Stimulated activated CD4-positive, alpha-beta T cell treated with anti-CD3 and anti-CD28 coated beads, Interleukin-12 subunit alpha, Interleukin-12 subunit beta, amount 100 ng/mL, for 24 hours (primary cell): ENCODE measurements at places on chromosomes 5 and 9.

DNA sequence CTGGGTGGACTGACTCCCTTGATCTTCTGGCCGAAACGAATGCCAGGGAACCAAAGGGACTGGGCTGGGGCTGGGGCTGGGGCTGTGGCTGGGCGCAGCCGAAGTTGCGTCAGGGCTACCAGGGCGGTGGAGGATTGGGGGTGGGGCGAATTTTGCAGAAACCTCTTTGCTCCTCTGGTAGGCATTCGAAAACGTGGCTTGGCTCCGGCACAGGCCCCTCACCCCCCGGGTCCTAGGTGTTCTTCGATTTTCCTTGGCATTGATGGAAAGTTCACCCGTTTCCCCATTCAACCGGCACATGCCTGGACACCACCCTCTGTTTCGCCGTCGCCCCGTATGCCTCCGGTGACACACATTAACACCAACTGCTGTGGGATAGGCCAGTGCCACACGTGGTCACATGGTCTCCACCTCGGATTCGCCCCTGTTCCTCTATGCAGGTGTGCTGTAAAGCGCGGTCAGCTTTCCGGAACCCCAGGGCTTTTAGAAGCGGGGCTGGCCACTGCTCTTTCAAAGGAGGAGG lies 477.1 kb downstream of the SPATA31A7 start:
- DNase-seq = no peak

DNA sequence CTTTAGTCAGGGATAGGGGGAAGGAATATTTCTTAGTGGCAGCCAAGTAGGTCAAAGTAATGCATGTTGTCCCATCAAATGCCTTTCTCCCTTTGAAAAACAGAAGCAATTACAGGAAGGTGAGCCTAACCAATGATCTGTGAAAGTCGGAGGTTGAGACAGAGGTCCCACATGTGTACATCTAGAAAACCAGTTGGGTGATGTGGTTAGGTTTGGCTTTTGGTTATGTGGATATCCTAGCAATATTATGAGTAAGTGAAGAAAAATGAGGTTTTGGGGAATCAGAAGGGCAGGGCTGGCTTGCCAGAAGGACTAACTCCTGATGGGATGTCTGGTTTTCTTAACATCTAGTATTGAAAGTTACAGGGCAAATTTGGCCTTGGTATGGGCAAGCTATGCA lies 63.4 kb upstream of the PALM2AKAP2 start:
- no peak for DNase-seq

DNA sequence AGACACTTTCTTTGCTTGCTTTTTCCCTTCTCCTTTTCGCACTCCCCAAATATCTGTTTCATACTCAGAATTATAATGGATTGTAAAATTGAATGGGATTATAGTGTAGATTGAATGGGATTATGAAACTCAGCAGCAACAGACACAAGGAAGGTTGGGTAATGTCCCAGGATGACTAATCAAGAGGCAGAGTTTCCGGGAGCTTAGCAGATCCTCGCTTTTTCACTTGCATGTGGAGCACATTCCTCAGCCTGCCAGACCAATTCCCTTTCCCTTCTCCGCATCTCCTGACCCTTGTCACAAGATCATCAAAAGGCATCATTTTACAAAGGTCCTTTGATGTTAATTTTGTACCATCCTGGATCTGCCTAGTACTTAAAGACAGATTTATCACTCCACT lies 55.1 kb upstream of the SLC1A1 start:
- no peak for DNase-seq

DNA sequence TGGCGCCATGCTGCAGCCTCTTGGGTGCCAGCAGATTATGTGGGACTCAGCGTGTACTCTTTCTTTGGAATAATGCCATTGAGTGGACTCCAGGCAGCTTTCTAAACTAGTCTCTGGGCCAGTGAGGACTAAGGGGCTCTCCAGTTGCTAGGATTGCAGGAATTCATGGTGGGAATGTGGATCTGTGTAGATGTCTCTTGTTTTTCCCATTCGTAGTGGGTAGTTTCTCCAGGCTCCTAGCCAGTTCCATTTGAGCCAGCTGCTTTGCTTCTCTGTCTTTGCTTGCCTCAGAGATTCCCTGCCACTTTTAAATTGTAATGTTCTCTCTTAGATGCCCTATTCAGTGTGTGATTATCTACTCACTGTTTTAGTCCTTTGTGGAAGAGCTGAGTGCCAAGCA lies 42.6 kb downstream of the SLF1 start:
- DNase-seq = no peak

DNA sequence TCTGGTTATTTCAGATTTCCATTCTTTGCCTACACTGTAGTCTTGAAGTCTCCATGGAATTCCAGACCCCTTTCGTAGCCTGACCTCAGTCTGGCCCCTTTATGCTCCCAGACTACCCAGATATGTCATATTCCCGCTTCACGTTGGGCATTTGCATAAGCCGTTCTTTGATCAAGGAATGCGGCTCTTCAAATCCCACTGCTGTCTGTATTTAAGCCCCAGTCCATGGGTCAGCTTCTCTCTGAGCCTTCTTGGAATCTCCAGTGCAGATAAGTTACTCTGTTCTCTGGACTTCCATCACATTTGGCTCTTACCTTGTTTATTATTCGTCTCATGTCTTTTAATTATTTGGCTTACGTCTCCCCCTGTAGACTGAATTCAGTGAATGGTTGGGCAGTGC lies 97.4 kb downstream of the PARP8 start:
- no peak for DNase-seq

DNA sequence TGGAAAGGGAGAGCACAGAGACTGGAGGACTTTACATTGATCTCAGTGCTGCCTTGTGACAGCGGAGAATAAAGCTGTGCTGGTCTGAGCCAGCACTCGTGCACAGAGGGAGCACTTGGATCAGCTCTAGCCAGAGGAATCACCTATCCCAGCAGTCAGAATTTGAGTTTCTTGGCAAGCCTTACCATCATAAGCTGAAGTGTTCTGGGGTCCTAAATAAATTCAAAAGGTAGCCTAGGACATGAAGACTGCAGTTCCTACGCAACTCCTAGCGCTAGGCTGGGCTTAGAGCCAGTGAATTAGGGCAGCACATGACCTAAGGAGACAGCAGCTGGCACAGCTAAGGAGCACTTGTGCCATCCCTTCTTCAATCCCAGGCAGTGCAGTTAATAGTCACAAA lies 119.5 kb downstream of the HMHB1 start:
- no peak for DNase-seq

DNA sequence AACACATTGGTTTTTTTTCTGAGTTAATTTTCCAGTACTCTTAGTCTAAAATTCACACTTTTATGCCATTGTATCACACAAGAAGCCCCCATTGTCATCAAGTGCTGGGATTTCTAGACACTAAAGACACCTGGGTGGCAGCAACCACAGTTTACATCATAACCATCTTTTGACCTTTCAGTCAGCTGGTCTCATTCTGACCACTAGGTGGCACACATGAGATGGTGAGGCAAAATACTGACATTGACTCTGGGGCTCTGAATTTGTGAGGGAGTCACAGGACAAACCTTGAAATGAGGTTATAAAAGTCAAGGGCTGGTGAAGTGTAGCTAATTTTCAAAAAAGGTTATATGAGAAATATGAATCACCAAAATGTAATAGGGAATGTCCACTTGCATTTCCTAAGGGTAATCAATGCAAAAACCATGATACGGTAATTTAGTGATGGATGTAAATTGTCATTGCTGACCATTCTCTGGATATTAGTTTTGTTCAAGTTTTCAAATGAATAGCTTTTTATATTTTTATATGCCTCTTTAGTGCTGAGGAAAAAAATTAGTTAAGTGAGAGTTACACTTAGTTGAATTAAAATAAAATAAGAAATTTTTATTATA lies 229.4 kb downstream of the DMAC1 start:
- DNase-seq = peak; percentile 60

- DNase-seq = no peak
Measured at GRCh38 chr5:107513337-107514085, 157.2 kb downstream of the EFNA5 start.

- no peak for DNase-seq
Measured at GRCh38 chr5:42274913-42275312, 148.3 kb upstream of the GHR start.

DNA sequence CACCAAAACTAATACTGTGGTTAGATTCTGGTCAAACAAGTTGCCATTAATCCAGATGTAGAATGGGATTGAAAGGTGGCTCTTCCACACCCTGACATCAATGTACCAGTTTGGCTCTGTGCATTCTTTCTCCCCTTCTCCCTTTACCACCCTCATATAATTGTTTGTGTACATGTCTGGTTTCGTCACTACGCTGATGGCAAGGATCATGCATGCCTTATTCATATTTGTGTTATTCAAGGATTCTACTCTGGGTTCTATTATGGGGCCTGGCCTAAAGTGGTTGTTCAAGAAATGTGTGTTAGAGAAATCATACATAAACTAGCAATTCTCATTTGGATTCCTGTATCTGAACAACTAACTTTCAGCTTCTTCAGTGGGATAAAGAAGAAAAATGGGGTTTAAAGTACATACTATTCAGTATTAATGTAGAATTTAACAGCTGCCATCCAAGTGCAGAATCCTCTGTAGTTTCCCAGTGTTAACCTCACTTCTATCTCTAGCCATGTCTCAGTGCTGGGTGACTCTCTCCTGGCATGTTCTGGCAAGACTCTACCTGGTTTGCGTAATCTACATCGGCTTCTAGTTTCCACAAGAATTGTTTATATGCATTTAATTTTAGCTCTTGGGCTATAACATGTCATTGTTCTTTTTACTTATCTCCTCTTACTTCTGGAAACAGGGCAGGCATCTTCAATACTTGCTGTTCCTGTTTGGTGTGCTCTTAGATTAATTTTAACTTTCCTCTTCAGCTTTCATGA lies 27.9 kb upstream of the CDKN2B start:
- DNase-seq = no peak

DNA sequence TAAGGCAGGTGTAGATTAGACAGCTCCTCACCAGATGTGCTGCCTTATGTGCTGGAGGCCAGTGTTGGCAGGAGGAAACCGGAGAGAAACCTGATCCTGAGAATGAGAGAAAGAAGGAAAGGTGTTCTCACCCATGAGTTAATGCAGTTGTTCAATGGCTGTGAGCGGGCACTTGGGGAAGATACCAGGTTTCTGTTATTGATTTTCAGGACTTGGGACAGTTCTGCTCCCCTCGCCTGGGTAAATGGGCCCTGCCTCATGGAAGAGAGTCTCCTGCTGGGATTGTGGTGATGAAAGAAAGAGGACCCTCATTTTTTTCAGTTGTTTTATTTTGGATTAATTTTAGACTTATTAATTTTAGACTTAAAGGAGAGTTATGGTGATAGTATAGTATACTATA lies 59.5 kb downstream of the EGFLAM start:
- no peak for DNase-seq

DNA sequence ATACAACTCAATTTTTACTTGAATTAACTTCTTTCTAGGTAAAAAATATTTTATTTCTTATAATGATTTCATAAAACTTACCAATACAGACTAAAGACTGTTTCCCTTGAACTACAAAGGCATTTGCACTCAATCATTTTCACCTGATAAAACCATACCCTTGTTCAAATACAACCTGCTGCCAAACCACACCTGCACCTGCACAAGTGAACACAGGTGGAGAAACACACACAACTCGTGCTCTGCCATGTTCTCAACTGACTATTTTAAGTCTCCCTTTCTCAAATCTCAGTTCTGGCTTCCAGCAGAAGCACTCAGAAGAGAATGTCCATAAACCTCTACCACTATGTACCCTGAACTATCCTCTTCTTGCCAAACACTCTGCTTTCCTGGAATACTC lies 1892.1 kb downstream of the MAT2B start:
- DNase-seq = no peak

- DNase-seq = no peak
Measured at GRCh38 chr9:78189461-78189860, 46.4 kb upstream of the CEP78 start.

- DNase-seq = no peak
Measured at GRCh38 chr5:80035839-80036238, 691 bp downstream of the THBS4 start.

DNA sequence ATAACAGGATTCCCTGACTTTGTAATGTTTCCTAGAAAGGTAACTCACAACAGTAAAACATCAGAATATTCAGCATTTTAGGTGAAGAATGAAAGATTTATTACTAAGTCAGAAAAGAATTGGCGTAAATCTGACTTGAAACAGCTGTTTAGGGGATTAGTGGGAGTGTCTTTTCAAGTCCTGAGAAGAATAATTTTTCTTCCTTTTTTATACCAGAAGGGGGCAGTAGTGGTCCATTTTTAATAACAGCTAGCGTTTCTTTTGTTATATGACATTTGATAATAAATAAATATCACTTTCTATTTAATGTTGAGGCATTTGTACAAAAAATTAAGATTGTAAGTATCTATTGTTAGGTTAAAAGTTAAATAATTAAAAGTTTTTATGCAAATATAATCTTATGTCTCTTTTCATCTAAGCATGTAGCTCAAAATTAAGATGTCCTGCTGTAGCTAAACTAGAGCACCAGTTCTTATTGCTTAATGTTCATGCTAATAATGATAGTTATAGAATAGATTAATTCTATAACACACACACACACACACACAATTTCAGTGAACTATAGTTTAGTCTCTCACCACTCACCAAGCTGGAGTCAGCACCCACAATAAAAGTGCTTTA lies 258.7 kb upstream of the ARRDC3 start:
- no peak for DNase-seq

GRCh38 chr9:115008536-115009270 lies 78.3 kb upstream of the TNFSF8 start:
- DNase-seq = no peak

- no peak for DNase-seq
Measured at GRCh38 chr5:57937025-57937424, 454.4 kb upstream of the ACTBL2 start.

DNA sequence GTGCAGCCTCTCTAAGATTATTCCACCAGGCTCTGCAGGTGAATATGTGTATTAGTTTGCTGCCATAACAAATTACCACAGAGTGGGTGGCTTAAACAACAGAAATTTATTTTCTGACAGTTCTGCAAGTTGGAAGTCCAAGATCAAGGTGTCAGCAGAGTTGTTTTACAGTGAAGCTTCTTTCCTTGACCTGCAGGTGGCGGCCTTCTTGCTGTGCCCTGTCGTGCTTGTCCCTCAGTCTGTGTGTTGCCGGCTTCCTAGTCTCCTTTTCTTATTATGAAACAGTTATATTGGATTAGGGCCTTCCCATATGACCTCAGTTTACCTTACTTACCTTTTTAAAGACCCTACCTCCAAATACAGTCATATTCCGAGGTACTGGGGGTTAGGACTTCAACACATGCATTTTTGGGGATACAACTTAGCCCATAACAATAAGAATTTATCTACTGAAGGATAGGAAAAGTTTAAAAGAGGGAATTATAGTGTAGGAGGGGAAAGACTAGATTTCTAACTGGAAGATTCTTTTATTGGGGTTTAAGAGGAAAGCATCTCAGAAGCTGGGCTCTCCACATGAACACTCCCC lies 97.4 kb downstream of the OSTF1 start:
- no peak for DNase-seq

DNA sequence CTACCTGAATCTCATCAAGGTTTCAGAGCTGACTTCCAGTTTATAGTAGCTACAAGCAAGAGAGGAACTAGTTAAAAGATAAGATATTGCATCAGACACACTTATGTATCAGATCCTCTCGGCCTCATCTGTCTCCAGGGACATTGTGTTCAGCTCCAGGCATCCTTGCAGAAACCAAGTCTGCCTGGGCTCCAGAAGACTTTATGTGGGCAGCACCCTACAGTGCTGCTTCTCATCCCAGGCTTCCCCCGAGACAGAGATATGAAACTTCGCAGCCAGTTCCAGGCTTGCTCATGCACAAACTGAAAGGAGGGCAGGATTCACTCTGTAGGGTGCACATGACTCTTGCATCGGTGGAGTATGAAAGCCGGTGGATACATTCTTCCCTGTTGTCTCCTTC lies 33.9 kb upstream of the FOXB2 start:
- no peak for DNase-seq
